T47D (cell line): ENCODE measurements at places on chromosomes 3 and 15.

GRCh38 chr15:29712149-29712885 is 110.0 kb downstream of the TJP1 start:
- no peak for DNase-seq

DNA sequence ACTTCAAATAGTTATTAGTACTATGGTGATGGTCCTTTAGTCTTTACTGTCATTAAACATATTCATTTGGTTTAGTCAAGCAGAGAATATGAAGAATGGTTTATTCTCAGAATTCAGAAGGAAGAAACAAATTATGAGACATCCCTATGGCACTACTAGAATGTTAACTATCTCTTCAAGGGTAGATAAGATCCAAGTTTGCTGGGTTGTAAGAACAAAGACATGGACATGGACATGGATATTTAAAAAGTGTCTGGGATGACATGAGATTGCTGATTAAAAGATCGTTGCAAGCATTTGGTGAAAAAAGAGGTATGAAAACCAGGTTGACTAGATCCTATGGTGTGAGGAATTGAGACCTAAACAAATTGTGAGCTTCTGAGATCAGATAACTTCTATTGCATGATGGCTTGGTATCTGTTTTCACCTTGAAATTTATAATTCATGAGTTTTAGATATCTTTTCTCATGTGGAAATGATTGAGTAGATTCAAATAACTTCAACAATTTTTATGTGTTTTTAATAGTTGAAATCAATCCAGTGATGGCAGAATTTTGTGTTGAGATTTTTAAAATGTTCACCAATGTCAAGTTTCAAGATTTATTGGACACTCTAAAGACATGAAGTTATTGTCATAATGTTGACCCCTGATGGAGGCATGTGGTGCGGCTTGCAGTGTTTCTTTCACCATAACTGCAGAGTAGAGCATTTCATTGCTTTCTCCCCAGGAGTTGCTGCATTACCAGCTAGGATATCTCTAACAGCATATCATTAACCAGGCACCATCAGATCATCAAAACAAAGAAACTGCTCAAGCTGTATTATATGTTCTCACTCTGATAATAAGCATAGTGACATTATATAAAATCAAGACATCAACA is 72.6 kb downstream of the NAALADL2 start:
- no peak for DNase-seq

DNA sequence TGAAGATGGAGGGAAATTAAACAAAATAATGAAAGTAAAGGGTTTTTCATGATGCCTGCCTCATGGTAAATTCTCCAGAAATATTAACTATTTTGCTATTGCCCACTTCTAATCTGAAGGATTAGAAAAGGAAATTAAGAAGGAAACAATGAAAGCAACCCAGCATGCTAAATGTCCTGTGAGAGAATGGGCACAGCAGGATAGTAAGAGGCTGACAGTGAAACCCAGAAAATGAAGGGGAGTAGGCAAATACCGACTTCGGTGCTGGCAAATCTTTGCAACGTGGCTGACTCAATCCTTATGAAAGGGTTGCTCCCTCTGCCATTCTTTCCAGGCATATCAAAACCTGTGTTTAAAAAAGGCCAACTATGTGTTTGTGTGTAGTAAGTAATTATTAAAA is 147.5 kb upstream of the SYNPR start:
- no peak for DNase-seq

- DNase-seq: no peak
These were observed 319.3 kb upstream of the CTDSPL start for GRCh38 chr3:37542331-37542730.

DNA sequence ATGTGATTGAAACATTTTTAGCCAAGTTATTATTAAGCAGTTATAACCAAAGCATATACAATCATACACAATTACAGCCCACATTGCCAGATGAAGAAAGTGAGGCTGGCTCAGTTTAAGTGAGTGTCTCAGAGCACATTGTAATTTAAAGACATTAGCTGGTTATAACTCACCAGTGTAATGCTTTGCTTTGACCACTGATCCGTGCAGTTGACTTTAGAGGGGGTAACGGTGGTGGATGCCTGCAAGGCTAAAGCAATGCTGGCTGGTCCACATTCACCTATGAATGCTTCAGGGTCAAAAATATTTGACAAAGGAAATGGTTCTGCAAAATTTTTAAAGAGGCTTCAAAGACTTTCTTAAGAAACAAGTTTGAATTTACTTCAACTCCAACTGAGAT is 1.2 kb downstream of the C3orf85 start:
- DNase-seq: no peak

GRCh38 chr15:63484433-63485186 is 19.8 kb upstream of the USP3 start:
- DNase-seq: no peak

- DNase-seq: no peak
These were observed 77.6 kb downstream of the DAPK2 start for GRCh38 chr15:63968700-63969099.

DNA sequence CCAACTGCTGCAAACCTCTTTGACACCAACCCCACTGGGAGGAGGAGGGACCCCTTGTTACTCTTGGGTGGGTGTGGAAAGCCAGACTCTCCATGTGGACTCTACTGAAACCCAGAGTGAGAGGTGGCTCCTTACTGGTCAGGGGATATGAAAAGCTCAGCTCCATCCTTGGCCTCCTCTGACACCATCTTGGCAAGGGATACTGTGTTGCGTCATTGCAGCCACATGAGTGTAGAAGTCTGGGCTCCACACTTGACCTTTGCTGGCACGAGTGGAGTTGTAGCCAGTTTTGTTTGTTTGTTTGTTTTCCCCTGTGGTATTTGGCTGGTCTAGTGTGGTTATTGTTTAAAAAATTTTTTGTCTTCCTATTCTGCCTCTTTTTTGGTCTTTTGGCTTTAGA is 289.1 kb downstream of the GAP43 start:
- no peak for DNase-seq

DNA sequence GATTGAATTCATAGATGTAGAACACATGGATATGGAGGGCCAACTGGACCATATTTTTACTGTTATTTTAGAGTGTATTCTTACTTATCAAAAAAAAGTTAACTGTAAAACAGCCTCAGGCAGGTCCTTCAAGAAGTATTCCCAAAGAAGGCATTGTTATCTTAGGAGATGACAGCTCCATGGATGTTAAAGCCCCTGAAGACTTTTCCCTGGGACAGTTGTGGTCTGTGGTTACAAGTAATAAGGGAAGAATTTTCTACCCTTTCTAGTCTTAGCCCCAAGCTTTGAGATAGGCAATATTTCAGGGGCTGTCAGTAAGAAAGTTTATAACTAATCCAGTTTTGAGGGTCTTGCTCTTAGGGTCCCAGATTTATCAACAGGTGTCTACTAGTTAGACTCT is 62.5 kb downstream of the LRRC49 start:
- no peak for DNase-seq

- no peak for DNase-seq
These were observed 96.8 kb upstream of the ROBO2 start for GRCh38 chr3:76943058-76943457.

DNA sequence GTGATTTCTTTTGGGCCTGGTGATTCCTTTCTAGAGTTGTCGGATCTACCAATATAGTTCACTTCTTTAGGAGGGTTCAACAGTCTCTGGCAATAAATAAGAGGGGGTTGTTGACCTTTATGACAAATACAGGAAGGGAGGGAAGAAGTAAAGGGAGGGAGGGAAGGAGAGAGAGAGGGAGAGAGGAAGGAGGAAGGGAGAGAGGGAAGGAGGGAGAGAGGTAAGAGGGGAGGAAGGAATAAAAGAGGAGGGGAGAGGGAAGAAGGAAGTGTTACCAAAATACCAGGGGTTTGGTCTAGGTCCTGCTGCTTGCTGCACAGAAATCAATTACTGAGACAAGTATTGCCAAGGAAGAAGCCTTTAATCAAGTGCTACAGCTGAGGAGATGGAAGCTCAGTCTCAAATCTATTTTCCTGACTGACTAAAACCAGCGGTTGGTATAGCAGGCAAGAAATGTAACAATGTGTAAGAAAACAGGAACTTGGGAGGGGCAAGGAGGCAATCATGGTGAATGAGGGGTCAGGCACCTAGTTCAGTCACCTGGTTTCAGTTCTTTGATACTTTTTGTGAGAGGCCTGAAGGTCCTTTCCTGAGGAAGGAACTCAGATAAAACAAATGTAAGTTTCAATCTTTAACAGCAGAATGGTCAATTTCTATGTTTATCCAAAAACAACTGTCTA is 14.1 kb upstream of the TMEM40 start:
- no peak for DNase-seq

DNA sequence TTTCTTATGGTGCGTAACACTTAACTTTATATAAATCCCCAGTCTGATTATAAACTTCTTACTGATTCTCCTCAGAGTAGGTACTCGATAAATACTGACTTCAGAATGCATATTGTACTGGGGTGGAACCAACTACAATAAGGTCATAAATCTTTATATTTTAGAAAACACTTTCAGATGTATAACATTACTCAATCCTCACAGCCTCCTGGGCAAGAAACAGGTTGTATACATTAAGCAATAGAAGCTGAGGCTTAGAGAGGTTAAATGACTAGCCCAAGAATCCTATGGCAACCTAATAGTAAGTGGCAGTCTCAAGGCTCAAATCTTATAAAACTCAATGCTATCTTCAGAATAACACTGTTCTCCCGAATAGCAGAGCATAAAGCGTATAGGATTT is 9.1 kb downstream of the VPS13C start:
- no peak for DNase-seq

DNA sequence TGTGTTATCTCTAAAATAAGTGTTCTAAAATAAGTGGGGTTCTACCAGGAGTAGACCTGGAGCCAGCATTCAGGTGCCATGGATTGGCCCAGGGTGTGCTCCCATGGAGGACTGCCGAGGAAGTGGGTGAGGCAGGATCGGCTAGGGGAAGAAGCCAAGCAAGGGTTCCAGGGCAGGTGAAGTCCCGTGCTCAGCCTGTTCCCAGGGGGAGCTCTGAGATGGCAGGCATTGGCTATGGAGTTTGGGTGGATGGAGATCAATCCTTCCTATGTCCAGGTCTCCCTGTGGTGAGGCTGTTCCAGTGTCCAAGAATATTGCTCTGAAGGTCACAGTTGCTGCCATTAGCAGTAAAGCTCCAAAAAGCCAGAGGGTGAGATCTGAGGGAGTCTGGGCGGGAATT is 46.9 kb upstream of the ITGA11 start:
- no peak for DNase-seq

DNA sequence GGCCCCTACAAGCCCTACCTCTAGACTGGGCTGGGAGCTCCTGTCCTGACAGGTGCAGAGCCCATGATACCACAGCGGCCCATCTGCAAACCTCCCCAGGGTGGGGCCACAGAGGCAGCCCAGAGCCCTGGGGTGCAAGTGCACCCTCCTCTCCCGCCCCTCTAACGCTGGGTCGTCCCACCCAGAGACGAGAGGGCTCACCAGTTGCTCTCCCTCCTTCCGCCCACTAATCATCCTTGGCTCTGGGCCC is 742 bp downstream of the TNK2 start:
- DNase-seq: no peak

- no peak for DNase-seq
These were observed 247.5 kb downstream of the MBNL1 start for GRCh38 chr3:152516216-152516615.

GRCh38 chr3:179196098-179196497 is 47.9 kb downstream of the PIK3CA start:
- DNase-seq: no peak

- no peak for DNase-seq
These were observed 258.0 kb upstream of the CTDSPL start for GRCh38 chr3:37603722-37604121.

- DNase-seq: no peak
These were observed 35.0 kb upstream of the DENND4A start for GRCh38 chr15:65827065-65827464.

- no peak for DNase-seq
These were observed 103.1 kb downstream of the LRRK1 start for GRCh38 chr15:101022306-101022705.

DNA sequence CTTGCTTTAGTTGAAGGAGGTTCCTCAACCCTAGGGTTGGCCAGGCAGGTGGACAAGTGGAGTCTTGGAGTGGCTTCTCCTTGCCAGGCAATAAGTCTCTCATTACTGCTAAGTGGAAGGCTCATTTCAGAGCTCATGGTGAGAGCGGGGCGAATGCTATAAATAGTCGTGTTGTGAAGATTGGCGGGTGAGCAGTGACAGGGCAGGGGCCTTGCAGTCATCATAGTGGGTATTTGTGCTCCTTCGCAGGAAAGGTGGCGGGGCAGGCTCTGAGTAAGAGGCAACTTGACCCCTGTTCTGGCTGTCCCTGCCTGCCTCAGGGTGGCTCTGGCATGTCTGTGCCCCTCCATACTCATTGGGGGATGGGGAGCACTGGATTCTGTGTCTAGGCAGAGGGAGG is 8.7 kb upstream of the GRM2 start:
- no peak for DNase-seq

DNA sequence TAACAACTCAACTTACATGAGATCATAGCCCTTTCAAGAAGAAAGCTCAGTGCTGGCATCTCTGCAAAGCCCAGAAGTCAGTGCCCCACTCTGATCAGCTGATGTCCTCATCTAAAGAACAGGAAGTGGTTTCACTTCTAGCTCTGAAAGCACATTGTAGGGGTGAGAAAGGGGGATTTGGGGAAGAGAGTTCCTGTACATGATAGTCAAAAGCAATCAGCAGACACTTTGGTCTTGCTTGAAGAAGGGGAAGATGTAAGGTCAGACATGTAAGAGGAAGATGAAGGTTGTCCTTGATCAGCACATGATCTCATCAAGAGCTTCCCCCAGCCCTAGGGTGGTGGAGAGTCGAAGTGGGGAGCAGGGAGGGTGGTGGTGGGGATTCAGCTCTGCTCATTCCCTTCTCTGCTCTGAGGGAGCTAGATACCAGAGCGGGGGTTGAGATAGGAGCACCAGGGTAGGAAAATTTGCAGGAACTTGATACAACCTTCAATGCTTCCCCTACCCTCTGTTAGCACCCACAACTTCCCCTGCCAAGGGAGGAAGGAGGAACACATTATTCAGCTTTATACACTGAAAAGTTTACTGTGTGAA is 76.4 kb upstream of the ETV5 start:
- DNase-seq: no peak

DNA sequence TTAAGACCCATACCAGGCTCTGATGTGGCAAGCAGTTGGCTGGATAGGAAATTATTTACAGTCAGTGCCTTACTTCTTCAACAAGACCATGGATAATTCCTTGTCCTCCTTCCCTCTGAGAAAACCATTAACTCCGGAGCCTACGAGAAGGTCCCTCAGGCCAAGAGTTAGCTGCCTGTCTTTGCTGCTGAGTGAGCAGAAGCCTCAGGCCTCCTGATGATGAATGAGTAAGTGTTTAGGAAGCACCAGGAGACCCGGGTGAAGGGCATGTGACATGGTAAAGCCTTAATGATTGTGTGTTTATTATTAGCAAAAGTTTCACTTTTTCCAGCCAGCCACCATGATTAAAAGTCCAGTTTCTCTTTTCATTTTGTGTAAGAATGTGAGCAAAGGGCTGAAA is 174.9 kb upstream of the TOPAZ1 start:
- no peak for DNase-seq
